ENCODE measurements at places on chromosomes 12 and 14.
A peak's percentile ranks its signal among the peaks of the same experiment; 100 is the strongest.

- peak; percentile 79 for DNase-seq
Measured at GRCh38 chr14:50666772-50667683, 1.1 kb downstream of the SAV1 start.

DNA sequence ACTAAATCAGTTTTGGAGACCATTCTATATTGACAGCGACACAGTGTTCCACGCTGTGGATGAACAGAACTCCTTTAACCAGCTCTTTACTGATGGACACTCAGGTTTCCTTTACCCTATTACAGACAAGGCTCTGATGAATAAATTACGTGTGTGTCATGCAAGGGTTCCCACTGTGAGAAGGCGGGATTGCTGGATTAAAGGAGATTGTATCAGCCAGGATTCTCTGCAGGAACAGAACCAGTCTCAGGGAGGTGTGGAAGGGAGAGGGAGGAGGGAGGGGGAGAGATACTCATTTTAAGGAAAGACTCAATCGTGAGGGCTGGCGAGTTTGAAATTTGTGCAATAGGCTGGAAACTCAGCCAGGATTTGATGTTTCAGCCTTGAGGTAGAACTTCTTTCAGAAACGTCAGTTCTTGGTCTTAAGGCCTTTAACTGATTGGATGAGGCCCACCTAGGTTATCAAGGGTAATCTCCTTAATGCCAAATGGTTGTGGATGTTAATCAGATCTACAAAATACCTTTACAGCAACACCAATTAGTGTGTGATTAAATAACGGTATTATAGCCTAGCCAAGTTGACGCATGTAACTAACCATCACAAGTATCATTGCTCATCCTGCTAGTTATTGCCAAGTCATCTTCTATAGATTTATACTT, 104.0 kb downstream of the GCH1 start:
- no peak for DNase-seq

DNA sequence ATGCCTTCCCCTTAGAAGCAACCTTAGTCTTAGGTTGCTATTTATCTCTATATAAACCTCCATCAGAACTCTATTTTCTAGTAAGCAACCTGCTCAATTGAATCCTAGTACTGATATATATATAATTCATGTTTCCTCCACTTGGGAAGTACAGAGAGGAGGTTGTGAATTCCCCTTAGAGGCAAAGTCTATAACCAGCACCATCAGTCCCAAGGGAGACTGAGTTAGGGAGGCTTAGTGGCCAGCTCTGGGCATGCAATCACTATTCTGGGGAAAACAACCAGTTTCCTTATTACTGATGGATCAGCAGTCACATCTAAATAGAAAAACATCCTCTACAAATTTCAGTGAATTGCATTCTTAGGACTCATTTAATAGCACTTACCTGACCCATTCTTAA, 489.1 kb downstream of the RMST start:
- no peak for DNase-seq

- DNase-seq = peak; percentile 2
Measured at GRCh38 chr12:66596199-66596598, 82.7 kb downstream of the GRIP1 start.

DNA sequence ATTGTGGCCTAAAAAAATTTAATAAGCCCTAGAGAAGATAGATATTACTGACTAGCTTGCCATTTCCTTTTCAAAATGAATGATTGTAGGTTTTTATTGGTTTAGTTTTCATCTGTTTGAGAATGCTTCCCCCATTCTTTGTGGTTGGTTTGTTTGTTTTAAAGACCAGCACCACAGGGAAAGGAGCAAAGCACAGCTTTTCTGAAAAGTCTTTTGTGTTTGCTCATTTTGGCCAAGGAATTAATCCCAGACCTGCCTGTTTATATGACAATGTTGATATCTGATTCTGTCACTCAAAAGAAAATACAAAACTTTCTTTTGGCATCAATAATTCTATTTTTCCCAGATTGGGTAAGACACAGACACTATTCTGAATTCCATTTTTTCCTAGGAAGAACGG, 312.5 kb upstream of the FLRT2 start:
- DNase-seq = no peak

All from AG10803 (cell line).